ENCODE measurements at places on chromosomes 6 and 20.
A peak's percentile ranks its signal among the peaks of the same experiment; 100 is the strongest.

DNA sequence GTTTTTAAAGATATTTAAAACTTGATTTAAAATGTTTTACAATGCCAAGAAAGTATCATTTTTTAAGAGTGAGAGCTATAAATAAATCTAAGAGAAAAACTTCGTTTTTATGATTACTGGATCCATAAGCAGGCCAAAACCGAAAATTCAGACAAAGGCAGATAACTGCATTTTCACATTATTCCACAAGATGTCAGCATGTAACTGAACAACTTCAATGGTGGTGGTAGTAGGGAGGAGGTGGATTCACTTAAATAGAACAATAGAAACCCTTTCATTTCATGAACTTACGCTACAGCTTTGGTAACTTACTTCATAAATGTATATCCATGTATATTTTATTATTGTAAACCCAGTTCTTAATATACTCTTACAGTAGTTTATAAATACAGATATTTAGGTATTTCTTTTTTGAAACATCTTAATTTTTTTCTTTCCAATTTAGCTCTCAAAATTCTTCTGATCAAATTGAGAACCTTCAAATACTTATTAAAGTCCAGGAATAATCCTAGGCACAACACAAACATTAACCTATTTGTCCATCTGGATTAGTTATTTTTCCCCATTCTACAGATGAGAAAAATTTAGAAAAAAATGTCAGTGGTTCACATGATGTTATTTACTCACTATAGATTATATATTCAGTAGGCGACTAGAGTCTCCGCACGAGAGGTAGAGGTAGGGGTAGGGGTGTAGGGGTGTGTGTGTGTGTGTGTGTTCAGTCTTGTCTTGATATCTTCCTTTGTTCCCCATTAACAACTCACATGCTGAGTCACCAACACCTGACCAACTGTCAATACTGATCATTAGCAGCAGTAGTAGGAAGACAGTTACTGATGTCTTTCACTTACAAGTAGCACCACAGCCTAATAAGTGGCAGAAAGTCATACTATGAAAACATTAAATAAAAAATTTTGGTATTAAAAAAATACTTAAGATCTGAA is 111.5 kb downstream of the ARHGAP18 start:
- DNase-seq: no peak

- no peak for DNase-seq
These were observed 52.5 kb downstream of the RPS12 start for GRCh38 chr6:132866762-132867449.

DNA sequence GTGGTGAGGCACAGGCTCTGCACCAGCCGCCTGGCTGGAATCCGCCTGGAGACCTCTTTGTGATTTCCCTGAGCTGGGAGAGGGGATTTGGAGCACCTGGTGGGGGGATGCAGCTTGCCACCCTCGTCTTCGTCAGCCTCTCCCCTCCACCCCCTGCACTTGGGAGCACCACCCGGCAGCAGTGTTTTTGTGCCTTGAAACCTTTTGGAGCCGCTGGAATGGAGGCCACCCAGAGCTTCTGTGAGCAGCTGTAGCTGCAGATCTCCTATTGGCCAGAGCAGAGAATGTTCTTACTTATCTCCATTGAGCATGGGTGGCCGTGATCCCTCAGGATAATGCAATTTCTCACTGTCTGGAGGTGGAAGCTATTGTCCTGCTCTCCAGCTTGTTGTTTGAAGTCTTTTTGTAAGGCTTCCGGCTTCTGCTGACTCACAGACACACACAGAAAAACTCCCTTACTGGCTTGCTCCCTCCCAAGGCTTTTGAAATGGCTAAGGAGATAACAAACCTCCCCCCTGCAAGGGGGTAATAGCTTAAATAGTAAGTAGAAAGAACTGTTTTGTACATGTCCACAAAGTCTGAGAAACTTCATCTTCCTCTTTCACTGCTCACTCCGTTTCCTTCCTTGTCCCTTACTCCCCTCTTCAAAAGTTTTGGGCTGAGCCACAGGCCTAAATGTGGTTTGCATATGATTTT is 271.2 kb downstream of the PRL start:
- peak; percentile 29 for DNase-seq

GRCh38 chr6:131117878-131118277 is 17.4 kb upstream of the AKAP7 start:
- DNase-seq: no peak

DNA sequence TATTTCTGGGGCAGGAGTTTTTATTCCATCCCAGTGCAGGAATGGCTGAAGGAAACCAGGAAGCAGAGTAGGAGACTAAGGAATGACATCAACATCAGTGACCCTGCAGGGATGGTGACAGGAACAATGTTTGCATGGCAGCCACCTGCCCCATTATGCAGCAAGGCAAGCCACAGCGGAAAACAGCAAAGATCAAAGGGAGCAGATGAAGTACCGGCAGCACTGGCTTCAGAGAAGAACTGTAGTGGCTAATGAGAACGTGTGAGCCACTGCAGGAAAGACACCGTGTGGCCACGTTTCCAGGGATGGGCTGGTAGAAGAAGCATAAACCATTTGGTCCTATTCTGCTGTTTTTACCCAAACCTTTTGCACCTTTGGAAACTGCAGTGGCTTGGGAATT is 52.9 kb upstream of the TAB2 start:
- peak; percentile 48 for DNase-seq

GRCh38 chr6:134310817-134311216 is 7.1 kb downstream of the SGK1 start:
- no peak for DNase-seq

DNA sequence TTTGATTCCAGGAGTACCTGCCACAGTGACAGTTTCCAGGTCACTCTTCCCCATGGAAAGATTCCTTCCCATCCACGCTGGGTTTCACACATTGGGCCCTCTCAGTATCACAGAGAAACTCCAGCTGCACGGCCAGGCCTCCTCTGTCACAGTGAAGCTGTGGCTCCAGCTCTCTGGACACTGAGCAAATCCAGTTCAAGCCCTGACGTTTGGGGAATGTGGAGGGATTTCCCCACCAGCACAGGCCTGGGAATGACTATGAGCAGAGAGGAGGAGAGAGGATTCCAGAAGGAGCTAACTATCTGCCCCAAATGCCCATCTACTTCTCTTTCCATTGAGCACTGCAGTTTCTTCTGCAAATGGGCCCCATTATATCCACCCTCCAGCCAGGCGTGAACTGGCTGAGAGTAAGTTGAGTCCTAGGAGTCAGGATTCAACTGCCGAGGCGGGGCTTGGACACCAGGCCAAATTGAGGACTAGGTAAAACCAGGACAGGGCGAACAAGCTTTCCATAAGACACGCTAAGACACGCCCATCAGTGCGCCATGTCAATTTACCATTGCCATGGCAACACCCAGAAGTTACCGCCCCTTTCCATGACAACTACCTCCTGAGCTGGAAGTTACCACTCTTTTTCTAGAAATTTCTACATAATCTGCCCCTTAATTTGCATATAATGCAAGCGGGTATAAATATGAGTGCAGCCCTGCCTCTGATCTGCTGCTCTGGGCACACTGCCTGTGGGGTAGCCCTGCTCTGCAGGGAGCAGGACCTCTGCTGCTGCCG is 9.2 kb upstream of the BNIP5 start:
- DNase-seq: no peak

DNA sequence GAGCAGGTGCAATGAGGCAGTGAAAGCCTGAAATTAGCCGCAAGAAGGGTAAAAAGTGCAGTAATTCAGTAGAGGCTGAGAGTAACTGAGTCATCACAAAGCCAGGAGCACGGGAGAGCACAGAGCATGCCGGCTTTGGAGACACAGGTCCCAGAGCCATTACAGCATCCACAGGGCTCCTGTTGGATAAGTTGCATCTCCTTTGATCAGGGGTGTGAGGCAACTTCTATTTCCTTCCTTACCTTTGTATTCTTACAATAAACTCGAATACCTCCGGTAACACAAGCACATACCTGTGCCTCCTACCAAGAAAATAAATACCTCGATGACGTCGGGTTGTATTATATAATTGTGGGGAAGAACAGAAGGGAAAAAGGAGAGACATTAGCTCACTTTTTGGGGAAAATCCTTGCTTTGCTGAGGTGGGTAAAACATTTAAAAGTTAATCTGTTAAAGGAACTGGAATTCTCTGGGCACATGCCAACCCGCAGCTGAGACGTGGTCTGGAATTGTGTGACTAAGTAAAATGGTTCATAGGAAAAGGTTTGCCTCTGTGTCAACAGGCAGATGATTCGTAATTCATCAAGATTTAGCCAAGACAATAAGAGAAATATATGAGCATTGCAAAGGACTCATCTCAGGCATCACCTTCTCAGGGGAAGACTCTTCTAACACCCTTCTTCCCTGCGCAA is 360.7 kb upstream of the ZFP64 start:
- DNase-seq: no peak

DNA sequence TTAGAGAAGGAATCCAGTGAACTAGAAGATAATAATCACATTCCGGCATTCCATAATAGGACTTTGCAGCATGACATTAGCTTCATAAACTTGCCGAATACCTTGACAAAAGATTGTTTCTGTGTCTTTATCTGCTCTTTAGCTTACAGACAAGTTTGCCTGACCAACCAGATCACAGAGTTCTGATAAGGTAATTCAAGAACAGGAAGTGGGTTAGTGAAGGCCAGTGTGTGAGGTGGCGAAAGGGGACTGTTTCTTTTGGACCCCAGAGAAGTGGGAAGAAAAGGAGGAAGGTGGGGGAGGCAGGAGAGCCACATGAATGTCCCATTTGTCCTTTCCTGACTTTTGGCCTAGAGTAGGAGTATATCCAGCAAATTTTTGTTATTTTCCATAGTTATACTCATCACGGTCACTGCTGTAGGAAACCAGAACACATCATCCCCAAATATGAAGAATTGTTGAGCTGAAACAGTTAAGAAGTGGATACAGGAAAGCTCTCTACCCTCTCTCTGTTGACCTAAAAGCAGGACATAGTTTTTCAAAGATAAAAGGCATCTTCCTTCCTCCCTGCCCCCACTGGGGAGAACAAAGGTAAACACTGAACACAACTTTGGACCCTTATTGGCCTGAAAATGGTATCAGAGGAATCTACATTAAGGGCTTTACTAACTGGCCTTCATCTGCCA is 72.4 kb upstream of the TNFAIP3 start:
- DNase-seq: no peak

DNA sequence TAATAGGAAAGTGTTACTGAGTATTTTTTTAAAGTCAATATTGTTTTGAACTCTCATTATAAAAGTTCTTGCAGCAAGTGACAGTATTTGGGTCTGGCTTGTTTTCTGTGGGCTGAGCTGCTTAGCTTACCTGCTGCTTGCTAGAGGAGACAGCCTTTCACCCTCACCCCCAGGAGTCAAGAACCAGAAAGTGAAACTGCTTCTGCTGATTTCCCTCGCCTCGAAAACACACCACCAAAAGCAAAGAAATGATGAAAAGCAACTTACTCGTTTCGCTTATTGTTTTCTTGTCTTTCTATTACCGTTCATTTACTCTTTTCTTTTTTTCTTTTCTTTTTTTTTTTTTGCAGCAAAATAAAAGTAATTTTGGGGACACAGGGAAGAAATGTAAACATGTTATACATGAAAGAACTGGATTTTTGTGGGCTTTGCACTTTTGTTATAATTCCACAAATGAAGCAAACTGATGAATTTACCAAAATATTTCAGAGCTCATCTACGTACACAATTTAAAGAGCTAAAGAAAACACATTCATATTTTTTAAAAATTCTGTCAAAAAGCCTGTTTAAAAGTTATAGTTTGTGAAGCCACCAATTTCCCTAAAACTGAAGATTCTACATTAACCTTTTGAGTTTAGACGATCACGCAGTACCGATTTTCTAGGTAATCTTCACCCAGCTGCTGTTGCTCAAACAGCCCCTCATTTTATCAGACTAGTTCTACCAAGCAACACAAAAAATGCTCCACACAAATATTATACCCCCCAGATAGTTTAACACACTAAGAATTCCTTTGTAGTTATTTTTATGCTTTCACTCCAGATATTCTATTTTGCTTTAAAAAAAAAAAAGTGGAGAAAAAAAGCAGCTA is 1.7 kb downstream of the SCML4 start:
- DNase-seq: peak; percentile 78

DNA sequence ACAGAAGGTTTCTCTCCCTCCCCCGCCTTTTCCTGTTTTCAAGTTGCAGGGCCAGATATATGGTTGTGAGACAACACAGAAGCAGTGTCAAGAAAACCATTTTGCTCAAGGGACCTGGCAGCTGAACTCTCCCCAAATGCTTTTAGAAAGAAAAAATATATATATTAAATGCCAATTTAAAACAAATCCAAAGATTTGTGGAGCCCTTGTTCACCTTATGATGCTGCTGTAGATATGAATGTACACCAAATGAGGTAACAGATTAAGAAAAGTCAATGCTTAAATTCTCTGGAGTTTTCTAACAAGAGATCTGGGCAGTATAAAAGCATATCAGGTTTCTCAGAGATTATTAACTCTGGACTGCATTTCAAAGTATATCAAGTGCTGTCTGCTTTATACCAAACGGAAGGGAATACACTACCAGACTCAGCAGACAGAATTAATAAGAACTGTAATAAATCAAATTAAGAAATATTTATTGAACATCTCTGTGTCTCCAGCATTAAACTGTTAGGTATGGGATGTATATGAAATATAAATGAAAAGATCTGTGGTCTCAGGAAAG is 357.5 kb downstream of the HDGFL1 start:
- DNase-seq: no peak

GRCh38 chr6:134247231-134247833 is 70.6 kb downstream of the SGK1 start:
- DNase-seq: peak; percentile 85

DNA sequence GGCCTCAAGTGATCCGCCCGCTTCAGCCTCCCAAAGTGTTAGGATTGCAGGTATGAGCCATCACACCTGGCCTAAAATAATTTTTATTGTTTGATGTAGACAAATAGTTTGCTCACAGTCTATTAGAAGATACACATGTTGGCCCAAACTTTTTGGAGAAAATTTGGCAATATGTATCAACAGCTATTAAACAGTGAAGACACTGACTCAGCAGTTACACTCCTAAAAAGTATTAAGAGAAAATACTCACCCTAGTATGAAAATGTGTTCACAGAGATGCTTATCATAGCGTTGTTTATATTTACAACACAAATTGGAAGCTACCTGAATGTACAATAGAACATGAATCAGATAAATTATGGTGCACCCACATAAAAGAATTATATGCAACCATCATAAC is 173.1 kb downstream of the WDR27 start:
- no peak for DNase-seq

DNA sequence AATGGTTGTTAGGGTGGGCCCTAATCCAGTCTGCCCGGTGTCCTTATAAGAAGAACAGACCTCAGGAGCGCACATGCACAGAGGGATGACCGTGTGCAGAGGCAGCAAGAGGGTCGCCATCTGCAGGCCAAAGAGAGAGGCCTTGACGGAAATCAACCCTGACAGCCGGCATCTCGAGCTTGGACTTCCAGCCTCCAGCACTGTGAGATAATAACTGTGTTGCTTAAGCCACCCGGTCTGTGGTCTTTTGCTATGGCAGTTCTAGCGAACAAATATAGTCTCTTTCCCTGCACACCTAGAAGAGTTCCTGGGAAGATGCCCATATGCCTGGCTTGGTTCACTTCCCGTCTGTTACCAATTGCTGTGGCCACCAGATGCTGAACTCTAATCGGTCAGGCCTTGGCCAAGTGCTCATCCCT is 35.3 kb upstream of the PTGIS start:
- DNase-seq: no peak
